ENCODE measurements at places on chromosomes 1 and 21. TPM values are rescaled to one million over a fixed set of nuclear protein-coding genes. Genes with fewer than 3 reads are reported as not detected.

KIF17 gene
- total RNA-seq: not detected

- DNase-seq: no peak
These were observed 189.1 kb upstream of the C1orf87 start for GRCh38 chr1:60262701-60263100.

- DNase-seq: no peak
These were observed 309.9 kb upstream of the PRMT6 start for GRCh38 chr1:106746448-106747085.

MIXL1 gene
- 1.4 TPM for total RNA-seq

DNA sequence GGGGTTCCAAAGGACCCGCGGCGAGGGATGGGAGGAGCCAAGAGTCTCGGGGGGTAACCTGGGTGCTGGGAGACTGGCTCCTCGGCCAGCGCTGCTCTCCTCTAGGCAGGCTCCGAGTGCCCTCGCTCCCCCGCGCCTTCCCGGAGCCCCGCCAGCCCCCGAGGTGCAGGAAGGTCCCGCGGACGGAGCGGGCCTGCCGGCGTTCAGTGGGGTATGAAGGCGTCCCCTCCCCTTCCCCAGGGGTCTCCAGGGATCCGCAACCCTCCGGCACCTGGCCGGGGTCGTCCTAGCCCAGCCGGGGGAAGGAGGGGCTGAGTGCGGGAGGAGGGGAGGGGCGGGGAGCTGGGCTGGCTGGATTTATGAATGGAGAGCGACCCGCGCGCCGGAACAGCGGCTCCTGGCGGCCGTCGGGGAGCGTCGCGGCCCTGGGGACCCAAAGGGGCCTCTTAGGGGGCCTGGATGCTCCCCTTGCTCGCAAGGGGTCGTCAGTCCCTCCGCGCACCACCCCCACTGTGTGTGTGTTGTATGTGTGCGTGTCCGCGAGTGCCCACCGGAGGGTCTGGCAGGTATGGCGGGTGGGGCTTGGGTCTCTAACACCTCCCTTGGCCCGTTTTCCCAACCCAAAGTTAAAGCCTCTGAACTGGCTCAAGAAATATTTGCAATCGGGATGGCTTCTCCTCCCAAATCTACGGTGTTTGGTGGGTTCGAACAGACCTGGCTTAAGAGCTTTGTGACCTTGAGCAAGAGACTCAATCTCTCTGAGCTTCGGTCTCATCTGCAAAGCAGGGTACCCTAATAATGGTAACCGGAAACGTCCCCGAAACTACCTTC, 642 bp downstream of the HCRTR1 start:
- no peak for DNase-seq

E2F2 gene
- 5.1 TPM for total RNA-seq

C1QTNF12 gene
- not detected for total RNA-seq

GCSAML gene
- total RNA-seq: 0.48 TPM

DNA sequence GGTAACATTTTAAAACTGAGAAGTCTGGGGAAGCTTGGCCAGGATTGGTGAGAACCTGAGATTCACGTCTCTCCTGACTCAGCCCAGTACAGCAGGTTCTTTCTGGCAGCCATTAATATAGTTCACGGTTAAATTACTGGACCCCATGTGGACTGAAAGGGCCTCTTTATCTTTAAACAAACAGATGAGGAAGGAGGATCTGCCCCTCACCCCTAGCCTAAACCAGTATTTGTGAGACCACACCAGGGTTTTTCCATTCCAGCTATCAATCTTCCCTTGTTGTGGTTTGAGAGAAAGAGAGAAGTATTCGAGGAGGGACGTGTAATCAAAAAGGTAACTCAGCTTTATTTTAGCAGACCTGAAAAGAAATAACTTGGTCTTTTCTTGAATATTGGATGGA, 137.1 kb downstream of the PROX1 start:
- no peak for DNase-seq

DNA sequence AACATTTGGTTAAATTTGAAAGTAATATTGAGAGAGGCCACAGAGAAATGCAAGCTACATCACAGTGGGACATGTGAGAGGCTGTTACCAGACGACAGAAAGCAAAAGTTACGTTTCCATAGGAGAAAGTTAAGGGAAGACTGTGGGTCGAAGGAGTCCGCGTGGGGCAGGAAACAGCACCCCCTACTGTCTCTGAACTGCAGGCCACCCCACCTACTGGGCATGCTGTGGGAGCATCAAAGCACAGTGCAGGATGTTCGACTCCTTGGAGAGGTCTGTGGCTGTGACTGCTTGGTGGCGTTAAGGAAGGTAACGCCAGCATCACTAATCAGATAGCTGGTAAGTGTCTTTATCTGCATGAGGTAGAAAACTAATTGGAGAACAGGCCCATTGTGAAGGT, 123.9 kb downstream of the PTBP2 start:
- DNase-seq: no peak

SLFNL1 gene
- total RNA-seq: 1.9 TPM

TADA1 gene
- total RNA-seq: 16.1 TPM

MYBPH gene
- total RNA-seq: not detected

- no peak for DNase-seq
These were observed 4.2 kb downstream of the PTGFRN start for GRCh38 chr1:116913941-116914340.

DNA sequence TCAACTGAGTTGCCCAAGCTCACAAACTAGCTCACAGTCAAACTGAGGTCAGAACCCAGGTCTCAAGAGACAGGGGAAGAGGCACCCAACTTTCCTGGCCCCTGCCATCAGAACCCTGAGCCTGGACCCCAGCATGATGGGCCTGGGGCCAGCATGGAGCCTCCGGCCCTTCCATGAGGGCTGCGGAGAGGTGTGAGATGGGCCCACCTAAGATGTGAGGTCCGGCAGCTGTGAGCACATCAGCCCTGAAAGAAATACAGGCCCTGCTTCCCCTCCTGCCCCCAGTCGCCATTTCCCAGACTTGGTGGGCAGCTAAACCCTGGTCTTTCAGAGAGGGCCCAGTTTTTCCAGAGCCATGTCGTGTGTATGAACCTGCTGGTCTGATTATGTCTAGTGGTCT, 30.6 kb downstream of the QSOX1 start:
- no peak for DNase-seq

DNA sequence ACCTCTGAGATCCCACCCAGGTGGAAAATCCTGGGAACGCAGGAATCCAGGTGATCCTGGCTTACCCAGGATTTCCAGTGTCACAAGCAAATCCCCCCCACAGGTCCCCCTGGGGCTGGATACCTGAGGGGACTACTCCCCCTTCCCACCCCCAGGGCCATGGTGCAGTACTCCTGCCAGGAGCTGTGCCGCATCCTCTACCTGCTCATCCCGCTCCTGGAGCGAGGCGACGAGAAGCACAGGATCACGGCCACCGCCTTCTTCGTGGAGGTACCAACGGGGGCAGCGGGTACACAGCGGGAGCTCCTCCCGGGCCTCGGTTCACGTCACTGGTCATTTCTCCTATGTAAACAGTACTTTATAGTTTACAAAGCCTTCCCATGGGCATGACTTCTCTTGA, 20.4 kb upstream of the TTC4 start:
- no peak for DNase-seq

- DNase-seq: peak; percentile 71
These were observed 781 bp downstream of the PROX1 start for GRCh38 chr1:213988507-213989001.

Measured in umbilical cord (tissue), 2 donors.